ENCODE measurements at places on chromosomes 6 and 20. TPM values are rescaled to one million over a fixed set of nuclear protein-coding genes. Genes with fewer than 3 reads are reported as not detected.

Gene PNRC1
- total RNA-seq = 18.3 TPM

Gene ZBTB46
- 15.3 TPM for total RNA-seq

Gene UBD
- total RNA-seq = not detected

Gene HM13
- 46.7 TPM for total RNA-seq

Gene HDAC2
- total RNA-seq = 116 TPM

Gene RCAN2
- total RNA-seq = 1.3 TPM

Gene CALHM4
- not detected for total RNA-seq

Data from IMR-90 (cell line).